ENCODE measurements at places on chromosomes 6 and 20. TPM values are rescaled to one million over a fixed set of nuclear protein-coding genes. Genes with fewer than 3 reads are reported as not detected.
A peak's percentile ranks its signal among the peaks of the same experiment; 100 is the strongest.

The TOX2 gene
- polyA plus RNA-seq, result 38.4 TPM

The UNC5CL gene
- 11.2 TPM for polyA plus RNA-seq

The MDFI gene
- polyA plus RNA-seq, result 124 TPM

The DEFB116 gene
- not detected for polyA plus RNA-seq

The CLDN20 gene
- 4.3 TPM for polyA plus RNA-seq

The FOXC1 gene
- polyA plus RNA-seq, result 0.86 TPM

The PPARD gene
- polyA plus RNA-seq, result 24.7 TPM

The GNMT gene
- polyA plus RNA-seq, result 0.79 TPM

The GNRH2 gene
- polyA plus RNA-seq, result 0.52 TPM

The TMEM244 gene
- polyA plus RNA-seq, result not detected

The NRN1 gene
- polyA plus RNA-seq, result 10.7 TPM

The FAM209B gene
- polyA plus RNA-seq, result not detected

The RBM12 gene
- 103 TPM for polyA plus RNA-seq

The DEFB129 gene
- not detected for polyA plus RNA-seq

The CDSN gene
- not detected for polyA plus RNA-seq

The SLC22A2 gene
- 0.04 TPM for polyA plus RNA-seq

The CAGE1 gene
- polyA plus RNA-seq, result 0.16 TPM

The TNFRSF6B gene
- polyA plus RNA-seq, result 2.2 TPM

DNA sequence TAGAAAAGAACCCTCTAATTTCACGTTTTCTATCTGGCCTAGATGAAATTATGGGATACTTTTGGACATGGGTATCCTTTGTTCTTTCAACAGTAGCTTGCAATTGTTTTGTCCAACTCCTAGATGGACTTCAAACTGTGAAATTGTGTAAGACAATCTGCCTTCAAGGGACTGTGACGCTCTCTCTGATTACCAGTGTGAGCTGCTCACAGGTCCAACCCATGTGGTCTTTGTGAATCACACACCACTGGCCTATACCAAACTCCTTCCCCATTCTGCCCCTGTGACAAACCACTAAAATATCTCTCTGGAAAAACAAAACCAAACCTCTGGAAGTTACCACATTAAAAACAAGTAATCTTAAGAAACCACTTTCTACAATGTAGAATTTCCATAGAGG, 59.5 kb downstream of the NINL start:
- no peak overlapping the region for H3K4me3 ChIP-seq
- no peaks in the 10 kb centered on the region for H3K4me1 ChIP-seq
- no peak for DNase-seq
- H3K27ac ChIP-seq, result no peak overlapping the region
- H3K27me3 ChIP-seq, result no peaks in the 10 kb centered on the region
- no peaks in the 10 kb centered on the region for H3K36me3 ChIP-seq

DNA sequence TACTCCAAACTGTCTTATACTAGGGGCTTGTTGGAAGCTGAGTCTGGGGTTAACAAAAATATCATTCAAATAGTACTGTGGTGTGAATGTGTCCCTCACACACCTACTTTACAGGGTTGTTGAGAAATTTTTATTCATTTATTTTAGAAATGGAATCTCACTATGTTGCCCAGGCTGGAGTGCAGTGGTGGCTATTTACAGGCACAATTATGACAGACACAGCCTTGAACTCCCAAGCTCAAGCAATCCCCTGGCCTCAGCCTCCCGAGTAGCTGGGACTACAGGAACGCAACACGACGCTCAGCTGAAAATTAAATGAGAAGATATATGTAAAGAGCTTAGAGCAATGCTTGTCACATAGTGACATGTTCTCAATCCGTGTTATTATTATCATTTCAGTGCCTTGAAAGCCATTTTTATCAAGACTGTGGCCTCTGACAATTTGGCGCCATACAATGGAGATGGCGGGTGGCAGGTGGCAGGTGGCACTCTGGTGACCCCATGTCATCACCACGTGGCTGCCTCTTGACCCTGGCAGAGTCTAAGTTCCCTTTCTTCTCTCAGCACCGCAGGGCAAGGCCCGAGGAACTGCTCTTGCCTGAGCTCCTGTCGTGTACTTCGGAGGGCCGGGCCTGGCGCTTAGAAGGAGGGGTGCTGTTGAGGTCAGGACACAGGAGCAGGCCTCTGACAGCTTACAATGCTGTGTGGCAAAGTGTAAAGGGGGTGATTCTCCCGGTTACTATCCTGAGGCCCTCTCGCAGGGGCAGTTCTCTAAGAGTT, 64.5 kb downstream of the STX11 start:
- H3K27ac ChIP-seq, result peak overlapping the region; percentile 95
- H3K4me1 ChIP-seq, result peaks cover 29% of the 10 kb centered on the region
- no peaks in the 10 kb centered on the region for H3K27me3 ChIP-seq
- no peaks in the 10 kb centered on the region for H3K36me3 ChIP-seq

DNA sequence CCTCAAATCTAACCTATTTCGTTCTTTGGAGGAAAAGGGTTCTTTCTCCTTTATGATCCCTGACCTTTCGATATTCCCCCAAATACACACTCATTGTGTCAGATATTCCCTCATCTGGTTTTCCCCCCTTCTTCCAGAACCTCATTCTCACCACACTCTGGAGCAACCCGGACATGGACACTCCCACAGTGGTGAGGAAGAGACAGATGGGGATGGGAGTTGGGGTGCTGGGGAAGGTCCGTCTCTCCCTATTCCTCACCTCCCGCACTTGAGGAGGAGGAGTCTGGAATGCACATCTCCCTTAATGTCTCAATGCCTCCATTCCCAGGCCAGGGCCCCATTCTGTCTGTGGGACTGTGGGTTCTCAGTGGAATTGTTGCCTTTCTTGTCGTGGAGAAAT, 1.3 kb downstream of the SLC39A7 start:
- no peak for DNase-seq
- peak overlapping the region; percentile 96 for H3K4me3 ChIP-seq
- no peak overlapping the region for H3K27ac ChIP-seq

GRCh38 chr6:45998524-45998923, 17.1 kb downstream of the CLIC5 start:
- no peaks in the 10 kb centered on the region for H3K36me3 ChIP-seq
- no peaks in the 10 kb centered on the region for H3K4me1 ChIP-seq
- peak overlapping the region; percentile 46 for H3K27ac ChIP-seq
- no peaks in the 10 kb centered on the region for H3K27me3 ChIP-seq
- no peak overlapping the region for H3K4me3 ChIP-seq

- no peaks in the 10 kb centered on the region for H3K4me1 ChIP-seq
- no peak for DNase-seq
- H3K36me3 ChIP-seq, result no peaks in the 10 kb centered on the region
- H3K4me3 ChIP-seq, result no peak overlapping the region
- H3K27ac ChIP-seq, result no peak overlapping the region
Measured at GRCh38 chr6:165704045-165704748, 41.2 kb upstream of the PDE10A start.

DNA sequence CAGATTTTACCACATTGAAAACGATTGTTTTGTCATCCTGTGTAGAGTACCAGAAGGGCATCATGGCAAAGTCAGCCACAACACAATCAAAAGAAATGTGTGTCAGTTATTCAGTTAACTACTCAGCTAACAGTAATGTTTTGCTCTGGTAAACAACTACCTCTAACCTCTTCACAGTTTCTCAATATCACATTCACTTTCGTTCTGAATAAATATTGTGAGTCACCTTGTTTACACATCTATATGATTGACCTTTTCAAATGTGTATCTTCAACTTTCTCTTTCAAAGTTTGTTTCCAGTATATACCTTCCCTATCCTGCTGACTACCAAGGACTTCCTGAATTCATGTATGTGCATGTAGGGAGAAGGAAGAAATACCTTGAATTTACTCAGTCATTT, 216.6 kb upstream of the UFL1 start:
- H3K27me3 ChIP-seq, result no peaks in the 10 kb centered on the region
- H3K27ac ChIP-seq, result no peak overlapping the region
- H3K4me1 ChIP-seq, result no peaks in the 10 kb centered on the region
- H3K36me3 ChIP-seq, result no peaks in the 10 kb centered on the region

GRCh38 chr6:165663736-165664558, 906 bp upstream of the PDE10A start:
- H3K27me3 ChIP-seq, result peaks cover 96% of the 10 kb centered on the region
- no peak overlapping the region for H3K27ac ChIP-seq
- peaks cover 28% of the 10 kb centered on the region for H3K4me1 ChIP-seq

- H3K4me1 ChIP-seq, result no peaks in the 10 kb centered on the region
- no peak overlapping the region for H3K4me3 ChIP-seq
- no peaks in the 10 kb centered on the region for H3K36me3 ChIP-seq
- H3K27me3 ChIP-seq, result peaks cover 71% of the 10 kb centered on the region
- DNase-seq, result no peak
- no peak overlapping the region for H3K27ac ChIP-seq
Measured at GRCh38 chr20:61640871-61641245, 388.8 kb downstream of the CDH4 start.

- no peaks in the 10 kb centered on the region for H3K27me3 ChIP-seq
- no peak for DNase-seq
- H3K36me3 ChIP-seq, result no peaks in the 10 kb centered on the region
Measured at GRCh38 chr20:38126146-38126921, 38.7 kb downstream of the TGM2 start.

DNA sequence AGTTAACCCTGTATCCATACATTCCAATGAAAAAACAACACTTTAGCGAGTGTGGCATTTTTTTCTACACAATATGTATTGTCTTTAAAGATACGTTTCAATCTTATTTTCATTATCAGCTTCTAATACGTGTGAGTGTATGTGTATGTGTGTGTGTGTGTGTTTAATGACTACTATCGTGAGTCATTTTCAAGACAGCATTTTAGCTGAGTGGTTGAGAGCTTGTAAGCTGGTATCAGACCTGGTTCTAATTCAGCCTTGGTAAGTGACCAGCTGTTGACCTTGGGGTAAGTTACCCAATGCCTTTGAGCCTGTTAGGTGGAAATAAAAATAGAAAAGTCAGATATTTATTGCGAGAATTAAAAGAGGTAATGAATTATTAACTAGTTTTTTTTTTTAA, 320.0 kb upstream of the NT5E start:
- no peaks in the 10 kb centered on the region for H3K27me3 ChIP-seq
- no peak overlapping the region for H3K27ac ChIP-seq
- no peaks in the 10 kb centered on the region for H3K4me1 ChIP-seq
- no peaks in the 10 kb centered on the region for H3K36me3 ChIP-seq

GRCh38 chr20:13356591-13356990, 135.5 kb downstream of the ISM1 start:
- no peak overlapping the region for H3K27ac ChIP-seq
- no peaks in the 10 kb centered on the region for H3K36me3 ChIP-seq
- no peaks in the 10 kb centered on the region for H3K4me1 ChIP-seq
- no peaks in the 10 kb centered on the region for H3K27me3 ChIP-seq
- DNase-seq, result no peak

DNA sequence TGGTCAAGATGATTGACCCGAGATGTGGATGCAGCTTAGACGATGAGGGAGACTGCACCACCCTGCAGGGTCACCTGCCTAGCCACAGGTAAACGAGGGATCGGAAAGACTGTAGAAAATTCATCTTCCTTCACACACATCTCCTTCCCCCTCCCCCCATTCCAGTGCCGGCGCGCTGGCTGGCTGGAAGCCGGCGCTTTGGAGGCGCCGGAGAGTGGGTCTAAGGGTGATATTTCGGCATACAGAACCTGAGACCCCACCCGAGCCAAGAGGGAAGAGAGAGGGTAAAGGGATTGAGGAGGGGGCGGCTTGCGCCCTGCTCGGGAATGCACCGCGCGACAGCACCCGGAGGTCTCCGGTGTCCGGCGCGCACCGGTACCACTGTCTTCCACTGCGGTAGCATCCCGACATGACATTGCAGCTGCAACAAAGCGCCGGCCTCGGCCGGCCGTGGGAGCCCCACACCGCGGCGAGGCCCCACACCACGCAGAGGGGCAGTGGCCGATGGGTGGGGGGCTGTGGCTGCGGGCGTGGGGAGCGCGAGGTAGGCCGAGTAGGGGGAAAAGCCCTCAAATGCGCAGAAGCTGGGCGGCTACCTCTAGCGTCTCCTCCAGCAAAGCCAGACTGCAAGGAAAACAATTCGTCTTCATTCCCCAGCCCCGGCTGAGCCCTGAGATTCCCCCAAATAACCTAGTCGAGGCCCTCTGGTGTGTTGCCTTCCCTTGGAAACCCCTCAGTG, 984 bp downstream of the TNFRSF21 start:
- H3K4me3 ChIP-seq, result peak overlapping the region; percentile 61
- DNase-seq, result peak; percentile 78
- peak overlapping the region; percentile 65 for H3K27ac ChIP-seq
- H3K4me1 ChIP-seq, result peaks cover 15% of the 10 kb centered on the region
- H3K36me3 ChIP-seq, result no peaks in the 10 kb centered on the region
- peaks cover 43% of the 10 kb centered on the region for H3K27me3 ChIP-seq

GRCh38 chr6:12648171-12648570, 68.4 kb upstream of the PHACTR1 start:
- H3K4me1 ChIP-seq, result no peaks in the 10 kb centered on the region
- H3K27me3 ChIP-seq, result no peaks in the 10 kb centered on the region

DNA sequence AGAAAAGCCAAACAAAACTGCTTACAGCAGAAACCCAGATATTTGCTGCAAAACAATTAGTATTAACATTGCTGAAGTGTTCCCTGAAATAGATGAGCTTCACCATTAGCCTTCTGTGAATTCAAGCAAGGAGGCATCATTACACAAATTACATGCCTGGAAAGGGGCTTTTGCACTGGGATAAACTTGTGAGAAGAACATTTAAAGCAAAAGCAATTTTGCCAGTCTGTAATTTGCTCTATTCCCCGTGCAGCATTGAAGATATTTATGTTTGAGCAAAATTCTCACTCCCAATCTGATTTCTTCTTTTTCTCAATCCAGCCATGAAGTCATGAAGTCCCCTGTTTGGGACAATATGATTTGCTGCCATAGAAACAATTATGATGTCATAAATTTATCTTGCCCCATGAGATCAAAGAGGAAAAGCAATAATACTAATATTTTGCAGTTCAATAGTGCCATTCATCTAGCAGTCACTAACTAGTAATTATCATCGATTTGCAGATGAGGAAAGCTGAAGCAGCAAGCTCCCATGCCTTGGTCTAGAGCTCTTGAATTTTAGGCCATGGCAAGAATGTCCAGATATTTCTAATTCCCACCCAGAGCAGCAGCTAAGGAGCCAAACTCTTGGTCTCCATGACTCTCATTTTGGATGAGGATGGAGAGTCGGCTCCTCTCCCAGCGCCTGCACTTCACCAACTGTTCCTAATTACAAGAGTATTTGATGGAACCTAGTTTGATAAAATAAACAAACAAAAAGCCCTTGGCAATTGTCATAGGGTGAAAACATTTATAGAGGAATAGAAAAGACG, 49.5 kb upstream of the CCN6 start:
- no peaks in the 10 kb centered on the region for H3K27me3 ChIP-seq
- no peak overlapping the region for H3K27ac ChIP-seq
- H3K4me1 ChIP-seq, result no peaks in the 10 kb centered on the region

DNA sequence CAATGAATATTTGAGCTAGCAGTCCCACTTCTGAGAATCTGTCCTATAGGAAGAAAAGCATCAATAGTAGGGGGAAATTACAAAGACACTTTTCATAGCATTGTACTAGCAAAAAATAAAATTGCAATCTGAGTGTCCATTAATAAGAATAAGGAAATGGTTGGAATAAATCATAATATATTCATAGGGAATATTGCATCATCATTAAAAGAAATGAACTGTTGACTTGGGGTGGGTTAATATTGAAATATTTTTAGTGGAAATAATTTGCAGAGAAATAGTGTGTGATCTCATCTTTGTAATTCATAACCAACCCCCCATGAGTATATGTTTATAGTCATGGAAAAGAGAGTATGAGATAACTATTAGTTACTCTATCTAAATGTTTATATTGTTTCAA, 12.4 kb downstream of the NFYA start:
- H3K4me3 ChIP-seq, result no peak overlapping the region
- no peak for DNase-seq
- no peaks in the 10 kb centered on the region for H3K27me3 ChIP-seq
- peaks cover 82% of the 10 kb centered on the region for H3K36me3 ChIP-seq

GRCh38 chr20:63222541-63222940, 6.6 kb upstream of the YTHDF1 start:
- DNase-seq, result peak; percentile 29
- no peaks in the 10 kb centered on the region for H3K36me3 ChIP-seq
- H3K27ac ChIP-seq, result no peak overlapping the region
- H3K4me3 ChIP-seq, result no peak overlapping the region
